Brain pericyte (primary cell): ENCODE measurements at places on chromosomes 3 and 15.
A peak's percentile ranks its signal among the peaks of the same experiment; 100 is the strongest.

- DNase-seq, result no peak
Measured at GRCh38 chr15:43518197-43518761, 871 bp downstream of the MAP1A start.

DNA sequence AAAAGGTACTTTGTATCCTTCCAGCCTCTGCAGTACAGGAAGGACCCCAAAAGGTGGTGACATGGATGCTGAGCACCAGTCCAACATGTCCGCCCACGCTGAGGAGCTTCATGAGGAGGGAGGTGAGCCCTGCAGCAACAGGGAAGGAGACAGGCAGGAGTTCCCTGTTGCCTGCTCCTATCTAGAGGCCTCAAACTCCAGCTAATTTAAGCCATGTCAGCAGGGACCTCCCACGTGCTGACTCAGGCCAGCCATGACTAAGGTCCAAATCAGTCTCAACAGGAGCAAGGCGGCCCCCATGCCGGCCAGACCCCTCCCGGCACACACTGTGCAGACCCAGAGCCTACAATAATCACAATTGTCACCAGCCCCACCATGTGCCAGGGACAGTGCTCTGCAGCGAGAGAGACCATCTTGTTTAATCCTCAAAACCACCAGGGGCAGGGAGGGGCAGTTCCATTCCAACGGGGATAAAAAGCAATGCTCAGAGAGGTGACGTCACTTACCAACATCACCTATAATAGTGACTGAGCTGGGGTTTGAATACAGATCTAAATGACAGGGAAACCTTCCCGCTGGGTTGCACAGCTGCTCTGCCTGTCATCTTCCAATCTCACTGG lies 54.5 kb upstream of the GATA2 start:
- DNase-seq, result no peak

GRCh38 chr3:133944641-133945380 lies 49.1 kb upstream of the RAB6B start:
- peak; percentile 93 for DNase-seq

- DNase-seq, result no peak
Measured at GRCh38 chr3:117304681-117305080, 595.1 kb downstream of the TUSC7 start.

GRCh38 chr15:51533672-51534398 lies 88.7 kb downstream of the DMXL2 start:
- DNase-seq, result no peak

DNA sequence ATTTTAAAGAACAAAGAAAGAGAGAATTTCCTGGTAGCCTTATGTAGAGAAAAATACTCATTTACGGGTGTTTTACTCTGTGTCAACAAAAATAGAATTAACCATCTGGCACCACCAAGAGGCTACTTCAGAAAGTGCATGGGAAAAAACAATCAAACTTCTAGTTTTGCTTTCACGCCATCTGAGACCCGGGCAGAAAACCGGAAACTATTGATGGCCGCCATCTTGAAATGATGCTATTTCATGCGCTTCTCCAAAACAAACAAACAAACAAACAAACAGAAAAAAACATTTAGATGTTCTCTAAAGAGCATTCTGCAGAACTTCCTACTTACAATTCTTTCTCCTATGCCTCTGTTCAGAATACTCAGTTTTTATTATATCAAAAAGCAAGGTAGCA lies 49.4 kb upstream of the SYNPR start:
- no peak for DNase-seq

GRCh38 chr15:94021621-94022320 lies 209.6 kb upstream of the MCTP2 start:
- DNase-seq, result no peak

GRCh38 chr3:186380622-186381380 lies 18.8 kb upstream of the DGKG start:
- DNase-seq, result no peak
